ENCODE measurements at places on chromosomes 7 and 10. TPM values are rescaled to one million over a fixed set of nuclear protein-coding genes. Genes with fewer than 3 reads are reported as not detected.

GRCh38 chr10:133226251-133226808 is 3.7 kb upstream of the UTF1 start:
- peaks cover 4% of the 10 kb centered on the region for H3K4me1 ChIP-seq
- no peak overlapping the region for H3K4me3 ChIP-seq
- H3K27ac ChIP-seq, result no peak overlapping the region
- H3K27me3 ChIP-seq, result peaks cover 60% of the 10 kb centered on the region
- DNase-seq, result no peak
- no peaks in the 10 kb centered on the region for H3K36me3 ChIP-seq

Gene NPFFR1
- not detected for polyA plus RNA-seq

Gene CAMK2B
- polyA plus RNA-seq, result 0.31 TPM

GRCh38 chr7:17056491-17057142 is 174.8 kb upstream of the AGR3 start:
- H3K36me3 ChIP-seq, result no peaks in the 10 kb centered on the region
- no peaks in the 10 kb centered on the region for H3K27me3 ChIP-seq
- no peak overlapping the region for H3K4me3 ChIP-seq
- peaks cover 30% of the 10 kb centered on the region for H3K4me1 ChIP-seq

- H3K27me3 ChIP-seq, result no peaks in the 10 kb centered on the region
- peaks cover 2% of the 10 kb centered on the region for H3K4me1 ChIP-seq
- H3K27ac ChIP-seq, result no peak overlapping the region
- no peak overlapping the region for H3K4me3 ChIP-seq
- peaks cover 6% of the 10 kb centered on the region for H3K36me3 ChIP-seq
Measured at GRCh38 chr7:66928388-66928787, 7.4 kb downstream of the TMEM248 start.

Gene MYOZ1
- polyA plus RNA-seq, result not detected

Gene ANKRD30A
- polyA plus RNA-seq, result not detected

DNA sequence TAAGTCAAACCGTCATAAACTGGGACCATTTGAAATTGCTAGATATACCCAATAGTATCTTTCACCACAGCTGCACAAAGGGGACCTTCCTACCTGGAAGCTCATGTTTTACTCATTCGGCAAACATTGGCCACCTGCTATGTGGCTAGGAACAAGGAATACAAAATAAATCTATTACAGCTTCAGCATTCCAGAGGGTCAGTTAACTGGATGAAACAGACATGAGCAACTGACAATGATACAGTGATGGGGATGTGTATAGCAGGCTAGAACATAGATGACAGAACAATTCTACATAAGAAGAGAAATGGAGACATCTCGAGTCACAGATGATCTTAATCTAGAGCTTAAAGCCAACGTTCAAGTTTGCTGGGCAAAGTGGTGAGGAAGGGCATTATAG is 3.1 kb upstream of the SMURF1 start:
- no peak overlapping the region for H3K4me3 ChIP-seq
- H3K27ac ChIP-seq, result no peak overlapping the region
- peaks cover 3% of the 10 kb centered on the region for H3K4me1 ChIP-seq
- no peaks in the 10 kb centered on the region for H3K27me3 ChIP-seq
- DNase-seq, result no peak
- H3K36me3 ChIP-seq, result no peaks in the 10 kb centered on the region

DNA sequence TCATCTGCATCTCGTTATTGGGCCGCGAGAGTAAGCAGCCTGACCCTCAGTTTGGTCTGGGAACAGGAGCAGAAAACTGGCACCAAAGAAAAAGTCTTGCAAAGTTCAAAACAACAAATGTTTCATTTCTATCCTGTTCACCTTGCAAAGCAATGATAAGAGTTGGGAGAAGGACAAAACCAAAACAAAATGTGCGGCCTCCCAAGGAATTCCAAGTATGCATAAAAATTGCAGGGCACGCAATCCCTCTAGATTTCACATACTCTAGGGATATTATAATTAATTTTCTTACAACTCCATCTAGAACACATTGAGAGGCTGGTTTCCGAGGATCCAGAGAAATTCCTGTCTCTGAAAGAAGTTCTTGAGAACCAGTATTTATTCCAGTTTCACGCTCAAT is 20.1 kb downstream of the CHUK start:
- no peak overlapping the region for H3K4me3 ChIP-seq
- H3K27ac ChIP-seq, result no peak overlapping the region
- peaks cover 2% of the 10 kb centered on the region for H3K36me3 ChIP-seq
- DNase-seq, result no peak

- H3K27me3 ChIP-seq, result no peaks in the 10 kb centered on the region
- DNase-seq, result no peak
- H3K27ac ChIP-seq, result no peak overlapping the region
- H3K4me3 ChIP-seq, result no peak overlapping the region
- no peaks in the 10 kb centered on the region for H3K36me3 ChIP-seq
Measured at GRCh38 chr7:142611566-142612236, 137.6 kb upstream of the PRSS1 start.

GRCh38 chr10:29736366-29737073 is 101.7 kb upstream of the SVIL start:
- H3K27me3 ChIP-seq, result no peaks in the 10 kb centered on the region
- H3K4me1 ChIP-seq, result peaks cover 21% of the 10 kb centered on the region
- H3K27ac ChIP-seq, result peak overlapping the region; percentile 76

Gene SHTN1
- polyA plus RNA-seq, result 16.0 TPM

DNA sequence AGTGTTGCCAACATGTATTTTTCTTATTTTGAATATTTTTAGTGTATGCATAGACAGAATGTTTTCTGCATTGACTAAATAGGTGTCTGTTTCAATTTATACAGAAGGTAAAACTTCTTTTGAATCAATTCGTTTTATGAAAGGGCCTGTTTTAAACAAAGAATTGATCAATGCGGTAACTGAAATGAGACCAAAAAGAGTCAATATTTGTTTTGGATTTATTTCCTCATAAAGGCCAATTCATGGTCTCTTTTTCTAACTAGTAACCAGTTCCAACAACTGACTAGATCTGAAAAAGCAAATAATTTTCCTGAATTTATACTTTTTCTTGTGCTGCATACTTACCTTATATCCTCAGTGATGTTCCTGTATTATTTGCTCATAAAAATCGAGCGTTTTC is 320.5 kb downstream of the DGKB start:
- no peaks in the 10 kb centered on the region for H3K36me3 ChIP-seq
- no peaks in the 10 kb centered on the region for H3K4me1 ChIP-seq
- no peaks in the 10 kb centered on the region for H3K27me3 ChIP-seq
- no peak overlapping the region for H3K27ac ChIP-seq
- no peak for DNase-seq
- H3K4me3 ChIP-seq, result no peak overlapping the region

DNA sequence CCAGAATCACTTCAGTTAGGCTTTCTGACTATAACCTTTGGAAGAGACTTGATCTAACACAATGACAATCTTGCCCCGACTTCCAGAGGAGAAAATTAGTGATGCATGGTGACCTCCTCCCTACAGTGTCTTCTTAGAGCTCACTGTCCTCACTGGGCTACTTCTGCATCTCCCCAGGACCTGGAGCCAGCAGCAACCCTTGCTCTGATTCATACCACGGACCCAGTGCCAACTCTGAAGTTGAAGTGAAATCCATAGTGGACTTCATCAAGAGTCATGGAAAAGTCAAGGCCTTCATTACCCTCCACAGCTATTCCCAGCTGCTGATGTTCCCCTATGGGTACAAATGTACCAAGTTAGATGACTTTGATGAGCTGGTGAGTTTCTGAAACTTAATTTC is 12.6 kb downstream of the CPA2 start:
- H3K4me3 ChIP-seq, result no peak overlapping the region
- no peak for DNase-seq
- no peaks in the 10 kb centered on the region for H3K27me3 ChIP-seq
- peaks cover 55% of the 10 kb centered on the region for H3K4me1 ChIP-seq

DNA sequence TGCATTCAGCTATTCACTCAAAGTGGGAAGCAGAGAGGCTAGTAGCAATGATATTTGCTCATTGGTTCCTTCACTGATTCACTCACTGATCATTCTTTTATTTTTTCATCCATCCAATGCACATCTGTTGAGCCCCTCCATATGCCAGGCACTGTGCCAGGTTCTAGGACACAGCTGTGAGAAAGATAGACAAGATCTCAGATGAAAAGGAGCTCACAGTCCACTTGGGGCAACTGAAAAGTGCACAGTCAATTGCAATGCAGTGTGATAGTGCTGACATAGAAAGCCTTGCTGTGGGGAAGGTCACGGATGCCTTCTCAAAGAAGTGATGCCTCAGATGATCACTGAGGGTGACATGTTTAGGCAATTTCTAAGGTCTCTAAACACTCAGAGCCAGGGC is 262.3 kb downstream of the PTEN start:
- peaks cover under 1% of the 10 kb centered on the region for H3K4me1 ChIP-seq
- no peak overlapping the region for H3K4me3 ChIP-seq
- no peaks in the 10 kb centered on the region for H3K36me3 ChIP-seq
- DNase-seq, result no peak
- no peaks in the 10 kb centered on the region for H3K27me3 ChIP-seq
- no peak overlapping the region for H3K27ac ChIP-seq

DNA sequence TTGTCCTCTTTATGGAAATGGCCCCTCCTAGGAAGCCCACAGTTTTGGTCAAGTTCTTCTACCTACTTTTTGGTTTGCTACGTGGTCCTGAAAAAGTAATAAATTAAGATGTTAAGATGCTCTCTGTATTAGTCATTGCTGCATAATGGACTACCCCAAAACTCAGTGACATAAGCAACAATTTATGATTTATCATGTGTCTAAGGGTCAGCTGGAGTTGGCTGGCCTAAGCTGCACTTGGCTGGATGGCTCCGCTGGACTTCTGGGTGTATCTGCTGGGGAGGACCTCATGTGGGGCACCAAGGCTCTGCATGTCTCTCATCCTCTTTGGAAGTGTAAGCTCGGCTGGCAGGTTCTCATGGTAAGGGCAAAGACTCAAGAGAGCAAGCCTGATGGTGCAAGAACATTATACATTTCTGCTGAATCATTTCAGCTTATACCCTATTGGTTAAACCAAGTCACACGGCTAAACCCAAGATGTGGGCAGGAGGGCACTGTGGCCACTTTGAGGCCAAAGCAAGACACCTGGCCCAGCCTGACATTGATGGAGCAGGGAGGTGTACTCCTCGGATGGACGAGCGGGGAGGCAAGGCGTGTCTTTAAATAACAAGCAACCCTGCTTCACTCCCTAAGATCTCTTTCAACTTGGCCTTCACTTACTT is 47.7 kb downstream of the TBXAS1 start:
- DNase-seq, result no peak
- H3K4me1 ChIP-seq, result peaks cover 18% of the 10 kb centered on the region
- H3K4me3 ChIP-seq, result no peak overlapping the region
- H3K27ac ChIP-seq, result no peak overlapping the region

GRCh38 chr7:155208681-155209477 is 88.8 kb upstream of the INSIG1 start:
- no peak for DNase-seq
- H3K27ac ChIP-seq, result no peak overlapping the region
- no peak overlapping the region for H3K4me3 ChIP-seq
- H3K4me1 ChIP-seq, result no peaks in the 10 kb centered on the region
- H3K27me3 ChIP-seq, result peaks cover 4% of the 10 kb centered on the region

Gene NUB1
- 34.6 TPM for polyA plus RNA-seq

DNA sequence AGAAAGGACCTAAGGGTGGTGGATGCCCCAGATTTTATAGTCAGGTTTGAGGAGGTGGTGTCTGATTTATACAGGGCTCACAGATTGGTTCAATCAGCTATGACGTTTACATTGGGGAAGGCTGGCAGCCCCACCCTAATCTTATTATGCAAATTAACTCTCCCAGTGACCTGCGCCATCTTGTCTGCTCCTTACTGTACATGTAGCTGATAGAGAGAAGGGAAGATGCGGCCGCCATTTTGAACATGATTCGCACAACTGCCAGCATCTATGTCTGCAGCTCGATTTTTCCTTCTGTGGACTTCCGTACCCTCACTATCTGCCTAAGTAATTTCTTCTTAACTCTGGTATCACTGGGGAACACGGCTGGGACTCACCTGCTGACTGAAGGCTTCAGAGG is 619.0 kb upstream of the DPP6 start:
- no peak overlapping the region for H3K27ac ChIP-seq
- H3K4me1 ChIP-seq, result no peaks in the 10 kb centered on the region
- H3K27me3 ChIP-seq, result no peaks in the 10 kb centered on the region
- DNase-seq, result no peak
- H3K4me3 ChIP-seq, result no peak overlapping the region

Gene DNAH11
- under 0.01 TPM for polyA plus RNA-seq

- H3K27ac ChIP-seq, result no peak overlapping the region
- no peaks in the 10 kb centered on the region for H3K36me3 ChIP-seq
- DNase-seq, result no peak
- no peak overlapping the region for H3K4me3 ChIP-seq
Measured at GRCh38 chr7:54841772-54842697, 83.0 kb upstream of the SEC61G start.

GRCh38 chr10:13441476-13441875 is 87.3 kb downstream of the BEND7 start:
- H3K27ac ChIP-seq, result no peak overlapping the region
- peaks cover 7% of the 10 kb centered on the region for H3K4me1 ChIP-seq
- no peak for DNase-seq
- H3K27me3 ChIP-seq, result peaks cover 29% of the 10 kb centered on the region
- H3K4me3 ChIP-seq, result no peak overlapping the region

DNA sequence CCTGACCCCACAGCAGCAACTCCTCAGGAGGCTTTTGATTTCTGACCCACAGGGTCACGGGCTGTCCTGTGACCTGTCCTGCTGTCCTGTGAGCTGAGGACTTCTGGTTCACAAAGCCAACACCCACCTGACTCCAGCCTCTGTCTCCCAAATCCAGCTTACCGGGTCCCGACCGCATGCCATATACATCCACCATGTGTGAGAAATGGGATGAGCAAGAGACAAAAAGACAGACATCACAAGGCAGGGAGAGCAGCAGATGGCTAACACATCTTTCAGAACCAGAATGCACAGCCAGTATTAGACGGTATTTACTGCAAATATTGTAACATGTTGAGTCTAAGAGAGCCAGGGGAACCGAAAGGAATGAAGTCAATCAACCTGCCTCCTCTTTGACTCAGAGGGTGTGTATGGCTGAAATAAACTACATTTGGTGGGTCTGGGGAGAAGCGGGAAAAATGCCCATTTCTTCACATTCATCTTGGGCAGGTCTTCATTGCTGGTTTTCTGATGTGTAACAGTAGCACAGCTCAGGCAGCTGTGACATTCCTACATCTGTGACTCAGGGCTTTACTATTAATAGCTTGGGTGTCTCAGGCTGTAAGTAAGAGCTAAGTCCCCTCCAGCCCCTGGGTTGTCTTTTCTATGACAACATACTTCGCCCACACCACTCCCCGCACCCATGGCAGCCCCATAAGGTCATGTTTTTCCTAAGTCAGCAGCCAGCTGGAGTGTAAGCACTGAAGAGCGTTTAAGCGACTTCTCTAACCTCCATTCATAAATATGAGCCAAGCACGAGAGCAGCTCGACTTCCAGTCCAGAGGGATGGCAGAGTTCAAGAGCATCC is 25.0 kb downstream of the ABLIM1 start:
- peak overlapping the region; percentile 13 for H3K4me3 ChIP-seq
- peak; percentile 71 for DNase-seq

Measured in keratinocyte (primary cell).